ENCODE measurements at places on chromosomes 12 and 14.

GRCh38 chr14:66405158-66405557, 81.0 kb upstream of the CCDC196 start:
- no peak for DNase-seq

DNA sequence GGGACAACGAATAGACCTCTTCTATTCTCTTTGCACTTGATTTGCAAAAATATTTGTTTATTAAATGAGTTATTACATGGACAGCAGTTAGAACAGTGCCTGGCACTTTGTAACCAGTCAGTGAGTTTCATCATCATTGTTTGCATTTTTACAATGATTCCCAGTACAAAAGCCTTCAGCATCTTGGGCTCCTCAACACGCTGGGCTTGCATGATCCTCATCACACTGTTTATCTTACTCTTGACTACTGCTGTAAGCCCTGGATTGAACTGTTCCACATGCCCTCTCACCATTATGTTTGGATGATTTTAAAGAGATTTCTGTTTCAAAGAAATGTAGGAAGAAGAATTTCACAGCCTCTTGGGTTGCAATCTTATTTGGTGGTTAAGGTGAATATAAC, 204.3 kb downstream of the PELI2 start:
- no peak for DNase-seq

GRCh38 chr12:116599285-116600136, 40.3 kb downstream of the MAP1LC3B2 start:
- peak; percentile 80 for DNase-seq

GRCh38 chr12:57000393-57000792, 6.0 kb downstream of the ZBTB39 start:
- DNase-seq = no peak

- DNase-seq = no peak
These were observed 101.0 kb downstream of the FOXG1 start for GRCh38 chr14:28867571-28867970.

GRCh38 chr14:50954811-50955372, 10.6 kb upstream of the PYGL start:
- peak; percentile 38 for DNase-seq

GRCh38 chr12:32671930-32672780, 6.9 kb upstream of the DNM1L start:
- DNase-seq = peak; percentile 29

DNA sequence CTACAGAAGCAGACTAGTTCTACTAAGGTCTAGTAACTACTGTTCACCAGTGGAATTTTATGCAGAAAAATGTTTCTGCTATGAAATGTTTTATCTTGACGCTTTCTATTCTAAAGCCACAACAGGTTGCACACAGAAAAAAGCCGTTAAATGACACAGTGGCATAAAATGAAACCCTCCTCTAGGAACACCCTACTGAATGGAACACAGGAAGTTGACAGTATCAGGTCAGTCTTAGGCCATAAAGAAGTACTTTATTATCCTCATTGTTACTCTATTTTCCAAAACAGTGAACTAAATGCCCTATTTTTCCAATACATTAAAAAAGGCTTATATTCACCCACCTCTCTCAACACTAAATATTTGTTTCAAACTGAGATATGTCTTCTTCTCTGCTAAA, 21.9 kb downstream of the EPS8 start:
- DNase-seq = no peak

GRCh38 chr12:11607313-11608081, 42.0 kb upstream of the ETV6 start:
- no peak for DNase-seq

GRCh38 chr14:88023658-88024187, 18.8 kb downstream of the GPR65 start:
- DNase-seq = peak; percentile 29
